Skin of body (tissue), 3 donors: ENCODE measurements at places on chromosomes 7 and 10.

DNA sequence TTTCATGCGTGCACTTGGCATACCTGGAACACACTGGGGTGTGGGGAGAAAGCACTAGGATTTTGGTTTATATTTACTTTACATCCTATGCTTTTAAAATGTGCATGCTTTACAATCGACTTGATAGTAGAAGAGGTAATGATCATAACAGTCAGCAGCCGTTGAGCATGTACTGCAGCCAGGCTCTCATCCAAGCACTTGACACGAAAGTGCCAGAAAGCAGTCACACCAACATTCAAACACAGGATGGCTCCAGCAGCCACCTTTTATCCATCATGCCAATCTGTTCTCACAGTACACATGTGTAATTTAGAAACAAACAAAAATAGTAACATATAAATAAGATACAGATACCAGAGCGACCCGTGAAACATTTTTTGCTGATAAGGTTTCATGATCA is 1.2 kb upstream of the FAM241B start:
- DNase-seq, result no peak

DNA sequence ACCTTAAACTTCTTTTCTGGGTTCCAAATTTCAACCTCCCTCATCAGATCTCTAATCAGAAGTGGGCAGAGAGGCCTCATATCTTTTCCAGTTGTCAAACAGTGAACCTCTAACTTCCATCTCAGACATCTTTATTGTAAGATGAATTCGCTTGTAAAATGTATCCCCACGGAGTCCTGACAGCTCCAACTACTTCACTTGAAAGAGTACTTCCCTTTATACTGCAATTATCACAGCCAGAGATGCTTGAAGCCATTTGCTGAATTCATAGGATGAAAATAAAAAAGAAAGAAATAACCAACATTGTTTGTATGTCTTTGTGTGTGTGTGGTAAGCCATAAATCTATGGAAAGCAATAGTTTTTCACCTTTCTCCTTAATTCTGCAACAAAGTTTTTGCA is 175.2 kb downstream of the GRM3 start:
- DNase-seq, result no peak

DNA sequence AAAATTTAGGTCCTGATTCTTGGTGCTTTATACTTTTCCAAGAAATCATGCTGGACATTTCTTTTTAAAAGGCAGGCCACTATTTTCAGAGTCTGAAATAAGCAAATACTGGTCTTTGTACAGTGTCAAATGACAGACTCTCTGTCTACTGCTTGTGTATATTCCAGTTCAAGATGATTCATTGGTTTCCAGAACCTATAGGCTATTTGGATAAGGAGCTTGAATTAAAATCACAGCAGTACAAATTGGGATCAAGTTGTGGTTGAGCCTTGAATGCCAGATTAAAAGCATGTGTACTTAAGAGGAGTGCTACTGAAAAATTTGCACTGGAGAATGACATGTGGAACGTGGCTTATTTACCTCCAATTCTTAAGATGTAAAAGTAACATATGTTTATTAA is 10.7 kb downstream of the KMT2E start:
- no peak for DNase-seq

GRCh38 chr7:26167303-26167934 is 15.4 kb downstream of the NFE2L3 start:
- no peak for DNase-seq

GRCh38 chr10:24848195-24848594 is 104.2 kb downstream of the PRTFDC1 start:
- peak; percentile 60 for DNase-seq
